ENCODE measurements at places on chromosomes 5 and 9.

DNA sequence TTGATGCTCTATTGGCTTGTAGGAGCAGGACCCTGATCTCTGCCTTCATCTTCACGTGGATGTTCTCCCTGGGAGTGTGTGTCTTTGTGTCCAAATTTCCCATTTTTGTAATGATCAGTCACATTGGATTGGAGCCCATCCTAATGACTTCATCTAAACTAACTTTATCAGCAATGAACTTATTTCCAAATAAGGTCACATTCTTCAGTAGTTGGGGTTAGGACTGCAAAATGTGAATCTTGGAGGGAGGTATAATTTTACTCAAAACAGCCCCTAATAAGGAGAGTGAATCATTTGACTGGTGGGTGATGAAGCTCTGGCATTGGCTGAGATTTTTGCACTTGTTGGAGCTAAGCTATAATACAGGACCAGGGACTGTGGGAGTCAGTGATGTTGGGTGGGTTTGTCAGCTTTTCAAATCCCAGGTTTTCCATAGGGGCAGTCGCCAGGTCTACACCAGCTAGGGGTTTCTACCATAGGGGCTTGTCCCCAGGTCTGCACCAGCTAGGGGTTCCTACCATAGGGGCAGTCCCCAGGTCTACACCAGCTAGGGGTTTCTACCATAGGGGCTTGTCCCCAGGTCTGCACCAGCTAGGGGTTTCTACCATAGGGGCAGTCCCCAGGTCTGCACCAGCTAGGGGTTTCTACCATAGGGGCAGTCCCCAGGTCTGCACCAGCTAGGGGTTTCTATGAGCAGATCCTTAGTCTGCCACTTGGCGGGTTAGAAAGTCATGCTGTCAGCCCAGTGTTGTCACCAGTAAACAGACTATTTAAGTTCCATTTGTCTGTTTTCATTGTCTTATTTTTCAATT lies 382.6 kb upstream of the DAP start:
- DNase-seq = no peak

- no peak for DNase-seq
These were observed 13.5 kb downstream of the DUSP1 start for GRCh38 chr5:172757394-172758010.

DNA sequence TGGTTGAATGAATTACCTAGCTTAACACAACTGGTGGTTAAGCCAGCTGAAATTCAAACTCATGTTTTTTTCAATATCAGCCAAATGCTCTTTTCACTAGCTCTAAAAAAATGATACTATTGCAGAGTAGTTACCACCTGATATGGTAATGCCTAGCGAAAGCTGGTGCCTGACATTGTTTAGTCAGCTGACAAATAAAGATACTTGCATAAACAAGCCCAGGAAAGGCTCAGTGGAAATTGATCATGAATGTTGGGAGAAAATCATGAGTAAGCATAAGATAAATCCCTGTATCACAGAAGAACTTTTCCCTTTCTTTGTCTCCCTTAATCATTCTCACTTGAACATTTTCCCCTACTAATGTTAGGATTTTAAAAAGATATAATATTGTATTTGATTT lies 54.6 kb downstream of the FGF10 start:
- no peak for DNase-seq

- no peak for DNase-seq
These were observed 214.4 kb downstream of the EFNA5 start for GRCh38 chr5:107456281-107456715.

- DNase-seq = no peak
These were observed 94.6 kb upstream of the MEGF10 start for GRCh38 chr5:127196042-127196441.

DNA sequence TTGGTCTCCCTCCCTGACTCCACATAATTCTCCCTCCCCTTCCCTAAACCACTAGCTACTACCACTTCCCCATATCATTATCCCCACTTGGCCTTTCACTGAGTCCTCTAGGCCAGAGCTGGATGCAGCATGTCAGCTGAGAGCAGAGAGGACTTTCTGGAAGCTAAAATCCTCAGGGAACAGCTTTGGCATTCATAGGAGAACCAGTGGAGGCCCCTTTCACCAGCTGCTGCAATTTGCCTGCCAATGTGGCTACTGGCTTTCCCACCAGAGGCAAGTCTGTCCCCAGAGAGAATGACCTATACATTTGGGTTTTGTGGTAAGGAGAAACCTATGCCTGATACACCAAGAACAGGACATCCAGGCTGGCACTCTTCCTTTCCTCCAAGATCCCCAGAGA lies 14.4 kb downstream of the FAM219A start:
- no peak for DNase-seq

DNA sequence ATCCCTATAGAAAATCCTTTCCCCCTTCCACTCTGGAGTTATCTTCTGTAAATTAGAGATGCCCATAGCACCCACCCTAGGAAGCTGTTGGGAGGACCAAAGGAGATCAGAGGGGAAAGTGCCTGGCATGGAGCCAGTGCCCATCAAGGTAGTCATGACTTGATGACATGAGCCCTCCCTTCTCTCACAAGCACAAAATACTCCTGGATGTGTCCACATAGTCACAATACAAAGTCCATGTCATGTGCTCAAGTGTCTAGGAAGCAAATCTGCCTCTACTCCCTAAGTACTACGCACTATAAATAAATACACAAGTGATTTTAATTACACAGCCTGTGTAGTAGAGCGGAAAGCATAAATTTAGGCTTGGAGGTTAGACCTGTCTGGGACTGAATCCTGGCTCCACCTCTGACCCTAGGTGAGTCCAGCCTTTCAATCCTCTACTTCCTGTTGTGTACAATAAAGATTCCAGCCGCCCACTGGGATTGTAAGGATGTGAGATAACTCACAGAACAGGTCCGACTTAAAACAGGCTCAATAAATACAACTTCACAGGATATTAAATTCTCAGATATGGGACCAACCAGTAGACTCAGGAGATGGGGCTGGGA lies 30.6 kb downstream of the TTC39B start:
- no peak for DNase-seq

- no peak for DNase-seq
These were observed 55.9 kb downstream of the TMC1 start for GRCh38 chr9:72577212-72577753.

DNA sequence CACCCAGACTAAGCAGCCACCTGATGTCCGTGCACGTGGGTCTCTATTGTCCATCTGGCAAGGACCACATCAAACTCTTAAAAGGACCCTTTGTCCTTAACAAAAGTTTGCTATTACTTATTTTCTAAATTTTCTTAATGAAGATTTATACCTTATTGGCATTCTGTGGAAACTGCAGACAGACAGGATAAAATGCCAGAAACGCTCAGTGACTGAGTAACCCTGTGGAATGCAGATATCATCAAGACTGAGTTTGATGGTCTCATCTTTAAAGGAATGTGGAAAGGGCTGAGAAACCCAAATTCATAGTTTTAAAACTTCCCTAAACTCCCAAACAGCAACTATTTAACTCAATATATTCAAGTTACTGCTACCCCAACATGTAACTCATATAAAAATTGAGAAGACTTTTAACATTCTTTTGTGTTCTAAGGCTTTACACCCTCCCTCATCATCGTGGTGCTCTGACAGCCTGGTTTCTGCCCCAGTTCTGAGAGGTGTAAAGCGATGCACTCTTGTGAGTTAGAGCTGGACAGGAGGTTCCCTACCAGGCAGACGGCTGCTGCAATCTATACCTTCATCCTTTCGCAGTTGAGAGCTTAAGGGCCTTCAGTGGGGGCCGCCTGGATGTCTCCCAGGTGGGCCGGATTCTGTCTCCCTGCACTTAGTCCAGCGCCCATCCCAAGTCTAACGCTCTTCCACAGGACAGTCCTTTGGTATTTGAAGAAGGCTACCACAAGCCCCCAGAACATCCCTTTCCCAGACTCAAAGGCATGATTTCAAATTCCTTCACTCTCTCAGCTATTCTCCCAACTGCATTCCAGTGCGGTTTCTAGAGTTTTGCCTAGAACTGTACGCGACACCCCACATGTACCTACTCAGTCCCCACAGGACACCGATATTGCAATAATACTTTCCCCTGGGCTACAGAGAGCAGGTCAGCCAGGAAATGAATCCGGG lies 68.9 kb downstream of the DAP start:
- no peak for DNase-seq
